ENCODE measurements at places on chromosomes 2 and 18. TPM values are rescaled to one million over a fixed set of nuclear protein-coding genes. Genes with fewer than 3 reads are reported as not detected.
A peak's percentile ranks its signal among the peaks of the same experiment; 100 is the strongest.

DNA sequence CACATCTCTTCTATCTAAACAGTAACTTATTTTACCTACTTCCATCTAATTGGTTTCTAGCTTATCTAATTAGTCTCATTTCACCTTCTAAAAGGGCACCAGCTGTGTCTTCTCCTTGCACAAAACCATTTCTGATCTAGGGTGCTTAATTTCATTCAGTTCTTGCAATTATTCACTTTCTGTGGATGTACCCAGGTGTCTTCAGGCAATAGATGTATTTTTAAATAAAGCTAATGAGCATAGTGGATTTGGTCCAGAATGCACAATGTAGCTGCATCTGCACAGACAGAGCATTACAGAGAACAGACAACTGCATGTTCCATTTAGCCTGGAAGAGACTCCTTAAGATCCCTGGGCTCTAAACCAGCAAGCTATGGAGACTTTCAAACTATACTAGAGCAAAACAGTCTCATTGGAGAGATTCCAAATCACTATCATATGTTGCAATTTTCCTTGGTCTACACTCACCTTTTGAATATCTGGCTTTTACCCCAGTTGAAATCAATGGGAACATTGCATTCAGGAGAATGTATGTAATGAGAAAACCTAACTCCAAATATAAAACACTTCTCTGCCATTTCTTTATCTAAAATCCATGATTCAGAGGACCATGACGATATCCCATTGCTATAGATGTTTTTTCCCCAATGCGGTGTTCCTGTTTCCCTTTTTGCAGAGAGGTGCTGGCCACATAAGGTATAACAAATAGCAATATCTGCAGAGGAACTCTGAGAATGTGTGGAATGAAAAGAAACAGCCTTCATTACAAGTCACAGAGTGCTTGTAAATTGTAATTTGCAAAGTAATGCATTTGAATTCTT lies 3.5 kb upstream of the RFX8 start:
- DNase-seq = no peak

- DNase-seq = no peak
Observed at GRCh38 chr2:119772128-119772527, 12.4 kb downstream of the PTPN4 start.

- no peak for DNase-seq
Observed at GRCh38 chr2:72859831-72860262, 27.4 kb upstream of the SPR start.

DNA sequence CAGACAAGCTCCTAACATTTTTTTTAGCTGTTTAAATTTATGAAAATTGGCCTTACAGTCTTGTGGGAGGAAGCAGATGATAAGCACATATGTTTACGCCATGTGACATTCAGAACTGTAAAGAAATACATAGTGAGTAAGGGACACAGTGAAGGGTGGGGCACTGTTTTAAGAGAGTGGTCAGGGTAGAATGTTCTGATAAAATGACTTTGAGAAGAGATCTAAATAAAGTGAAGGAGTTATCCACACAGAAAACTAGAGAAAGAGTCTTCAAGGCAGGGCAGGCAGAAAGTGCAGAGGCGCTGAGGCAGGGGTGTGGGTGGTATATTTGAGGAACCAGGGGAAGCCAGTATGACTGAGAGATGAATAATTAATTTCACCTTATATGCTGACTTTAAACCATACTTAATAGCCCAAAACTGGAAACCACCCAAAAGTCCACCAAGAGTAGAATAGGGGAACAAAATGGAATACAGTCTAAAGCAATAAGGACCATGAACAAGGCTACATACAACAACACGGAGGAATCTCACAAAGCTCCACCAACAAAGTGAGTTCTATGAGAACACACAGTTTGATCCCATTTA lies 8.6 kb downstream of the MREG start:
- no peak for DNase-seq

Gene EMILIN1
- total RNA-seq = 112 TPM

Gene LRATD1
- total RNA-seq = 0.37 TPM

- peak; percentile 71 for DNase-seq
Observed at GRCh38 chr2:231370749-231371429, 24.6 kb upstream of the B3GNT7 start.

- no peak for DNase-seq
Observed at GRCh38 chr2:71620851-71621251, 167.5 kb downstream of the DYSF start.

DNA sequence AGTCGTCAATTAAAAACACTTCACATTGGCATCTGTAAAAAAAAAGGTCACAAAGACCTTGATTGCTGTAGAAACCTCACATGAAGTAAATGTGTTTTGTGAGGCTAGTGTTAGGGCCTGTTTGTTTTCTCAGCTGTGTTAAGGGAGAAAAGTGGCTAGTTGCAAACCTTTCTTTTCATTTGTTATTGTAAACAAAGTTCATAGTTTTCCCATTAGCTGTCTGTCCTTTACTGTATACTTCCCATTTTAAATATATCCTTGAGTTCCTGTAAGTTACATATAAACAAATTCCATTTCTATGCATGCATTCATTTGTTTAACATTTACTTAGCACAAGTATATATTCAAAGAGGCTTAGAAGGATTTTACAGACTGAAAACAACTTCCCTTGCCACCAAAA lies 1250.2 kb downstream of the LRP1B start:
- DNase-seq = no peak

DNA sequence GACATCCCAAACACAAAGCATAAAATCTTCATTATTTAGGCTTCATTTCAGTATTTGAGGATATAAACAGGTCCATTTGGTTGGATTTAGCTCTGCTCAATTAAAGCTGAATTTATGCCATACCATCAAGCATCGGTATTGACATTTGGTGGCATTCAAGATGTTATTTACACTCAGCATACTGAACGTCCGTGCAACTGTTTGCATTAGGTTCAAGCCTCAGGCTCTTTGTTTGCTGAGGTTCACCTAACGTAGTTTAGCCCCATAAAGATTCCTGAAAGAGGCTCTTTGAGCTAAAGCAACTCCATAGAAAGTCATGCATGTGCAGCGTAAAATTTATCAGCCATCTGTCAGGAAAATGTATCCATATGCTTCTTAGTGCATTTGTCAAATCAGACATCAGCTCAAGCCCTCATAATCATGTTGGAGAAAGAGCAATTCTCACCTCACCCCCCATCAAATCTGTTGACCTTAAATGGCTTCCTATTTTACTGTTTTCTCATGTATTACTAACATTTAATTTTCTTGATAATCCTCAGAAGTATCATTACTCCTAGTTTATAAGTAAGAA lies 366.9 kb downstream of the EPHA4 start:
- no peak for DNase-seq

Gene AGFG1
- total RNA-seq = 85.4 TPM

Gene KIAA1328
- total RNA-seq = 21.1 TPM

Gene GPR17
- not detected for total RNA-seq

GRCh38 chr2:1287427-1287826 lies 125.8 kb upstream of the TPO start:
- DNase-seq = no peak

GRCh38 chr18:2236232-2236631 lies 335.1 kb downstream of the METTL4 start:
- DNase-seq = no peak

- DNase-seq = peak; percentile 83
Observed at GRCh38 chr2:226423498-226423960, 376.1 kb downstream of the IRS1 start.

GRCh38 chr2:47486841-47487497 lies 84.0 kb downstream of the MSH2 start:
- DNase-seq = no peak

DNA sequence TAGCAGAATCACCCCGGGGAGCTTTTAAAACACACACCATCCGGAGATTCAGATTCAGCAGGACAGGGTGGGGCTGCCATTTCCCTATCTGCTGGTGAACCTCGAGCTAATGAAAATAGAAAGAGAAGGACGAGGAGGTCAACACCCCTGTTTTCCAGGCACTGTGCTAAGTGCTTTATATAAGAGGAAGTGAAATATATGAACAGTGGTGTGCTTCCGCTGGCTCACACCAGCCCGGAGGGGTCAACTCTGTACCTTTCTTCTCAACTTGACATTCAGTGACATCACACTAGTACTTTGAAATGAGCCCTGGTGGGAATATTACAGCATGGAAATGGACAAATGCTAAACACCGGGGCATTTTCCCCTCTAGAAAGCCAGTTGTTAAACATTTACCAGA lies 108.3 kb upstream of the LTBP1 start:
- no peak for DNase-seq

Gene ADAM23
- total RNA-seq = 0.74 TPM

DNA sequence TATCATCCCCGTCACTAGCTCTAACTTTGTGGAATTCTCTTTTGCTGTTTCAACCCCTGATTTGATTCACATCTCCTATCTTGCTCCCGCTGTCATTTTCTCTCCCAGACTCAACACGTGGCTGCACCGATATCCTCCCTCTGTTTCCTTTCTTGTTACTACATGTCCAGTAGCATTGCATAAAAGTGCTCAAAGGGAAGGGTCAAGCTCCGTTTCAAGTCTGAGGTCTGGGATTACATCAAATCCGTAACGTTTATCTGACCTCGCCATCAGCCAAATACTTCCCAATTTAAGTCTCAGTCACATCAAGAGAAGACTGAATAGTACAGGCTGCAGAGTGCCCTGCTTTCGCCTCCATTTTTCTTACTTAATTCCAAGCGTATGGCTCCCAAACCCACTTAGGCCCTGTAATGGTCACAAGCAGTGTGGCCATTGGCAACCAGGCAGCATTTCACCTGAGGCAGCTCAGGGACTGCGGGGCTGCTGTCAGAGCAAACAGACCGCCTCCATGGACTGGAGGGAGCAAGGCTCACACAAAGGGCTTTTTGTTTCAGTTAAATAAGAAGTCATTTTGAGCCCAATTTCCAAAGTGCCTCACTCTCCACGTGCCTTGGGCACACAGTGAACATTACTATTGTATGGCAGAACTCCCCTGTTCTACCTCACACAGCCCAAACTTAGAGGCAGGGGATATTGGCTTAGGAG lies 217.8 kb downstream of the BCL11A start:
- no peak for DNase-seq

DNA sequence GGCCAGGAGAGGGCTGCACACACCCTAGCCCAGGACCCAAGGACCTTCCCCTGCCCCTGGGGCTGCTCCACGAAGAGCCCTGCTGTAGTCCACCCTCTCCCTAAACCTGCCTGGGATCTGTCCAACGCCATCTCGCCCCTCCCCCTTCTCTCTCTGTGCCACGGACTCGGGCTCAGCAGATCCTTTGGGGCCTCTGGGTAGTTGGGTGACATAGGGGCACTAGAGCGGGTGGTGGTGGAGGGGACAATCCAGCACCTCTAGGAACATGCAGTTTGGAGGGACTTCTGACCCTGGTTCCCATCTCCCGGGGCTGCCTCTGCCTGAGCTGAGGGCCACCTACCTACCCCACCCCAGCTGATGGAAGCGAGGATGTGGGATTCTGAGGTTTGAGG lies 7.3 kb upstream of the CRYBA2 start:
- DNase-seq = no peak

DNA sequence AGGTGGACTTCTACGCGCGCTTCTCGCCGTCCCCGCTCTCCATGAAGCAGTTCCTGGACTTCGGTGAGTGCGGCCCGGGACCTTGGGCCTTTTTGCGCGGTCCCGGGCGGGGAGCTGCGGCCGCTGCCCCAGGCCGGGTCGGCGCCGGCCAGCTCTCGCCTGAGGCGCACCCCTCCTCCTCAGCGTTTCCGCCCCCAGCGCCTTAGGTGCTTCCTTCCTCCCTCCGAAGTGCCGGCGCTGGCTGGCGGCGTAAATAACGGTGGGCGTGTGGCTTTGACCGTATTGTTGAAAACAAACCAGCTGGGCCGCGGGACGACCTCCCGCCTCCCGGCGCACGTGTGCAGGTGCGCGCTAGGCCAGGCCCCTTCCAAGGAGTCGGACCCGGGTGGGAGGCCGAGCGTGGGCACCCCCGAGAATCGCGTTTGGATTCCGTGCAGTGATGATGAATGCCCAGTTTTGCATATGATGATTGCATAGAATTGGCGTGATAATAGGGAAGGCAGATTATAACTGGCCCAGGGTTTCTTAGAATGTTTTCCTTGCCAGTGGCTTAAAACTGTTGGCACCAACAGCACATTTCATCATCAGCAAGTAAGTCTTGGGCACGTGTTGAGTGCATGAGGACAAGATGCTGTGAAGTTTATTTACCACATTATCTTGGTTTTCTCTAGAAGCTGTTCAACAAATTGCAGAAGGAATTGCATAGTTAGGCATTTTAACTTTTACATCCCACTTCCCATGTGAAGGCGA lies 569 bp downstream of the PDK1 start:
- DNase-seq = peak; percentile 95

Gene FAM237A
- total RNA-seq = not detected

- DNase-seq = no peak
Observed at GRCh38 chr2:64923385-64923710, 65.9 kb upstream of the SLC1A4 start.

Gene GLI2
- total RNA-seq = 1.4 TPM

DNA sequence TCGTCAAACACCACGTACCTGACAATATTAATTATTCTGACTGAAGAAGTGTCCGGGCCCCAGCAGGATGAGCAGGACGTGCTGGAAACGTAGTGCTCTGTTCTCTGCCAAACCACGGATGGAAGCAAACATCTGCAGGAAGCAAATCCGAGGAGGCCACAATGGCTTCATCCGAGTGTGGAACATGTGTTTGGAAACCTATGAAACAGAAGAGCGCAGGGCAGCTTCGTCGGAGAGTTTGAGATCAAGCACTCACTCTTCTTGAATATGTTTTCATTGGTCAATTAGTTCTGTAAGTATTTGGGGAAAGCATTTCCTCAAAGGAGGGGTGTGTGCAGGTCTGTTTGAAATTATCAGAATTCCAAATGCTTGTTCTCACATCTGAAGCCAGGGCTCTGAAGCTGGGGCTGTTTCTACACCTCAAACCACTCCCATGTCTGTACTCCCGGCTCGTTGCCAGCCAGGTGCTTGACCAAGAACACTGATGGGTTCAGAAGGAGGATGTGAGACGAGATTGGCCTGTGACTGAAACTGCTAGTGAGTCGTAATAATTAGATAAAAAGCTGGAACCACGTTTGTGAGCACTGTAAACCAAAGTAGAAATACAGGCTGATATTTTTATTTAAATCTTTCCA lies 356.6 kb upstream of the SALL3 start:
- DNase-seq = no peak

DNA sequence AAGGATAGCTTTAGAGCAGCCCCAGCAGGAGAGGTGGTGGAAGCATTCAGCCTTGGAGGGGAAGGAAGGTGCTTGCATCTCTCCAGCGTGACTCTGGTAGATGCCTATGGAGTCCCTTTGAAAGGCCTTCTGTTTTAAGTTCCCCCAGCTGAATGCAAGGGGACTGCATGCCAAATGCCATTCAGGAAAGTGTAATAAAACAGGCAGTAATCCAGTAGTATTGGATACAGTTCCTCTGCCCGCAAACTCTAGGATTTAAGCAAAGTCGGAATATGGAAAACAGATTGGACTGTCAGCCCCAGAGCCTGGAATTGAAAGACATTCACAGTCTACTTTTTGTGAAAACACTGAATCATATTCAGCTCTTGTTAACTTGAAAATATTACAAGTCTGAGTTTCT lies 125.2 kb upstream of the GAREM1 start:
- DNase-seq = no peak

Gene TEX44
- not detected for total RNA-seq

DNA sequence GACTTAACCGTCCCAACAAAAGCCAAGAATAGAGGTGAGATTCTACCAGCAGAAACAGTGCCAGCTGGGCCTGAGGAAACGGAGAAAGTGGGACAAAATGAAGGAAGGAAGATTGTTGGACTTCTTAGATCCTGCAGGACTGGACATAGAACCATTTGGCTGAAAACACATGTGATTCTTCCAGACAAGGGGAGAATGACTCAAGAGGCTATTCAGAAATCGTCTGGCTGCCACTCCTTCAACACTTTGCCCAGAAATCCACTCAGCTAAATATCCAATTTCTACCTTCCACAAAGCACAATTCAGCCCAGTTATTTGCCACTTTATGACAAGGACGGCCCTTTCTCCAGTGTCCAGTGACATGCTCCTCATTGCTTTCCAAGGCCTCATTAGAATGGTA lies 61.6 kb downstream of the SNORC start:
- no peak for DNase-seq

Gene SPP2
- total RNA-seq = not detected

Measured in spleen (tissue), 13 donors.